ENCODE measurements at places on chromosomes 6 and 20.

DNA sequence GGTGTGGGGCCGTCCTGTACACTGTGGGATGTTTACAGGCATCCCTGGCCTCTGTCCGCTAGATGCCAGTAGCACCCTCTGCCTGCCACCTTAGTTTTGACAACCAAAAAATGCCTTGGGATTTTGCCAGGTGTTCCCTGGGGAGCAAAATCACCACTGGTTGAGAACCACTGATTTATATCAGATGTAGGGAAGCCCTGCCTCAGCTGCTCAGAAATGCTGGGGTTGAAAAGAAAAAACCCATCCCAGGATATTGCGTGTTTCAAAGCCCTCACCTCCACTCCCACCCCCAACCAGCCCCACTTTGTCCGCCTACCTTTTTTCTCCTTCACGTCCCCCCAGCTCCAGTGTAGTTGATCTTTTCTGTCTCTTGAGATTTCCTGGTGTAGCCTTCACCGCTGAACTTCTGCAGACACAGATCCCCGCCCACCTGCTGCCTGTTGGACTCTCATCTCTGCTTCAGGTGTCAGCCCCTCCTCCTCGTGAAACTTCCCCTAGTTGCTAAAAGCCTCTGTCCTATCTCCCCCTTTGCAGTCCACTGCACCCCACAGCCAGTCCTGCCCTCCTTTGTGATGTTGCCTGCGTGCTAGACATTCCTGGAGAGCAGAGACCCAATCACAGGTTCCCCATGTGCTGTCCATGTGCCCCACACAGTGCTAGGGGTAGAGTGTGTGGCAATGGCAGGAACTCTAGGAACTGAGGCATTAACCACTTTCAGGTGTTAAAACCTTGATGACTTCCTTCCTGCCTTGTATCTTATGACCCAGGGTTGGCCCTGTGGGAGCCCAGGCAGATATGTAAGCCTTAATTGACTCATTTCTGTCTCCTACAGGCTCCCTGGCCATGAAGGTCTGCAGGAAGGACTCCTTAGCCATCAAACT lies 98.9 kb downstream of the TBC1D7 start:
- DNase-seq: peak; percentile 36

DNA sequence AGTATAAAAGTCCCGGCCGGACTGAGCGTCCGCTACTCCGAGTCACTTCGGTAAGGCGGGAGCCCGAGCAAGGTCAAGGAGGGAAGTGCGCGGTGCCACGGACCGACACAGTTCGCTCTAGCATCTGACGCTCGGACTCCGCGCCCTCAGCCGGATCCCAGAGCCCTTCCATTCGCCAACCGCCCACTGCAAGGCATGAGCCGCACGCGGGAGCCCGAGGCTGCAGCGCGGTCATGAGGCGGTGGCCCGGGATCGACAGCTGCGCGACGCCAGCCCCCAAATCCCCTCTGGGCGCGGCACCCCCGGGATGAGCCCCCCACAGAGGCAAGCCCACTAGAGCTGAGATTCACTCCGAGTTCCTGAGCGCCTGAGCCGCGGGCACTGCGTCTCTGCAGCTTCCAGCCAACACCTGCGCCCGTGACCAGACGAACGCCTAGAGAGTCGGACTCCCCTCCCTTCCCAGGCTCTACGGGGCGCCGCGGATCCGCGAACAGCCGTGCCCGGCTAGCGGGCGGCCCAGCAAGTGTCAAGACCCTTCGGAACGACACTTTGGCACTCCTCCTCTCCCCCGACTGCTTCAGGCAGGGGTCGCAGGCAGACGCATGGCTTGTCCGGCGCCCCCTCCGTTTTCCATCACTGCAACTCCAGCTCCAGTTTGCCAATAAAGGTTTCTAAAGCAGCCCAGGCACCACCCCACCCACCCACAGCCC lies 725 bp upstream of the ISM1 start:
- peak; percentile 78 for DNase-seq

- no peak for DNase-seq
These were observed 15.9 kb upstream of the ENTPD6 start for GRCh38 chr20:25179439-25180089.

GRCh38 chr6:70844301-70844700 lies 112.6 kb downstream of the B3GAT2 start:
- DNase-seq: no peak
